ENCODE measurements at places on chromosomes 2 and 18. TPM values are rescaled to one million over a fixed set of nuclear protein-coding genes. Genes with fewer than 3 reads are reported as not detected.

The GLB1L gene
- 5.5 TPM for polyA plus RNA-seq

The SCYGR5 gene
- polyA plus RNA-seq: not detected

The CCDC148 gene
- polyA plus RNA-seq: 0.64 TPM

The EML6 gene
- 0.58 TPM for polyA plus RNA-seq

The PSMA8 gene
- polyA plus RNA-seq: not detected

The RNF152 gene
- polyA plus RNA-seq: 0.56 TPM

The GULP1 gene
- polyA plus RNA-seq: 0.73 TPM

The SLC39A10 gene
- polyA plus RNA-seq: 7.8 TPM

The PKDCC gene
- 4.1 TPM for polyA plus RNA-seq

The SERPINB12 gene
- polyA plus RNA-seq: not detected

The C1QL2 gene
- 5.2 TPM for polyA plus RNA-seq

The ARHGAP25 gene
- 4.9 TPM for polyA plus RNA-seq

The ANKRD36 gene
- 0.78 TPM for polyA plus RNA-seq

The FAM110C gene
- polyA plus RNA-seq: 1.3 TPM

The KCNG2 gene
- 0.20 TPM for polyA plus RNA-seq

The PMAIP1 gene
- polyA plus RNA-seq: 7.5 TPM

The KIAA2012 gene
- 0.42 TPM for polyA plus RNA-seq

The MALL gene
- polyA plus RNA-seq: 1.9 TPM

The VIT gene
- polyA plus RNA-seq: 0.20 TPM

The ASB18 gene
- not detected for polyA plus RNA-seq

The GALR1 gene
- polyA plus RNA-seq: 0.10 TPM

The RBMS1 gene
- 10.0 TPM for polyA plus RNA-seq

The PROM2 gene
- 1.7 TPM for polyA plus RNA-seq

The KCNG3 gene
- 0.41 TPM for polyA plus RNA-seq

The MEP1B gene
- not detected for polyA plus RNA-seq

The DLGAP1 gene
- polyA plus RNA-seq: 8.0 TPM

The CLEC4F gene
- not detected for polyA plus RNA-seq

The OR6B2 gene
- not detected for polyA plus RNA-seq

The OSBPL1A gene
- 47.2 TPM for polyA plus RNA-seq

The GCFC2 gene
- 7.1 TPM for polyA plus RNA-seq

The MRPL53 gene
- 88.8 TPM for polyA plus RNA-seq

The SLC19A3 gene
- polyA plus RNA-seq: 2.1 TPM

The GPR75 gene
- polyA plus RNA-seq: 2.2 TPM

The ACADL gene
- 0.81 TPM for polyA plus RNA-seq

The GCA gene
- 24.6 TPM for polyA plus RNA-seq

The PGAP1 gene
- 3.6 TPM for polyA plus RNA-seq

The DSG4 gene
- not detected for polyA plus RNA-seq

The MEIS1 gene
- polyA plus RNA-seq: 3.5 TPM

The MPV17 gene
- 92.8 TPM for polyA plus RNA-seq

The PRKD3 gene
- polyA plus RNA-seq: 10.8 TPM
